AG20443 (cell line): ENCODE measurements at places on chromosomes 7 and 10.

DNA sequence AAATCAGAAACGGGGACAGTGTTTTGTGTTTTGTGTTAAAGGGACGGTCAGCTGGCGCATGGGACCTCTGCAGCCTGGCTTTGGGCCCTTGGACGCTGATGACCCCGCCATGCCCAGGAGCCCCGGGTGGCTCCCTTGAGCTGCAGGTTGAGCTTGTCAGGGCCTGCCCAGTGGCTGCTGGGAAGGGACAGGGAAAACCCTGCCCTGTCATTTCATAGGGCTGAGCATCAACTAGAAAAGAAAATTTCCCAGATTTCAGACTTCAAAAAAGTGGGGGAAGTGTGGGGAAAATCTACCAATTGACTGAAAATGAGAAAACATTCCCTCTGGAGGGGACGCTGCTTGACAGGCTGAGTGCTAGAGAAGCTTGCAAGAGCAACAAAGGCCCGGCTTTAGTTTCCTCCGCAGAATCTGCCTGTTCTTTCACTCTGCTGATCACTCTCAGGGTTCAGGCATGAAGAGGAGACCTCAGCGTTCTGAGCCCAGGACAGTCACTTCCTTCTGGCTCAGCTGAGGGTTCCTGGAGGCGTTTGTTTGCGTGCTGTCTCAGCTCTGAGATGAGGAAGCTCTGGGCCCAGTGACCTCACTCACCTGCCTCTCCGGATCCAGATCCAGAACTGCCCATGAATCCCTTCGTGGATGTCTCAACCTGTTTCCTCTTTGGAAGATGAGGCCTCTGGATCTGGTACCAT lies 18.6 kb upstream of the DNAJB6 start:
- DNase-seq: no peak

GRCh38 chr10:100349672-100350071 lies 2.6 kb downstream of the SCD start:
- no peak for DNase-seq

GRCh38 chr10:78336402-78336791 lies 302.7 kb downstream of the RPS24 start:
- DNase-seq: peak; percentile 92

- DNase-seq: no peak
These were observed 7.3 kb downstream of the EVX1 start for GRCh38 chr7:27249724-27250556.

DNA sequence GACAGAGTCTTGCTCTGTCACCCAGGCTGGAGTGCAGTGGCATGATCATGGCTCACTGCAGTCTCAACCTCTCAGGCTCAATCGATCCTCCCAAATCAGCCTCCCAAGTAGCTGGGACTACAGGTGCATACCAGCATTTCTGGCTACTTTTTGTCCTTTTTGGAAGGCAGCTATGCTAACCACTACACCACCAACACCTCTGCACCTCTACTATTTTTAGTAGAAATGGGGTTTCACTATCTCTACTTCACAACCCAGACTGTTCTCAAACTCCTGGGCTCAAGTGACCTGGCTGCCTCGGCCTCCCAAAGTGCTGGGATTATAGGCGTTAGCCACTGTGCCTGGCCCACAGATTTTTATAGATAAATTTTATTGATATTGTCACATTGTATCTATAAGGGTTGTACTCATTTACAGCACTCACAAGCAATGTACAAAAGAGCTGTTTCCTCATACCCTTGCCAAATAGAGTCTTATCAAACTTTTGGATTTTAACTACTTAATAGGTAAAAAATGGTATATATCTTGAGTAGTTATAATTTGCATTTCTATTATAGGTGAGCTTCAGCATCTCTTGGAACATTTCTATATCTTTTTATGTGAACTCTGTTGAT lies 23.7 kb downstream of the PRR15 start:
- no peak for DNase-seq

DNA sequence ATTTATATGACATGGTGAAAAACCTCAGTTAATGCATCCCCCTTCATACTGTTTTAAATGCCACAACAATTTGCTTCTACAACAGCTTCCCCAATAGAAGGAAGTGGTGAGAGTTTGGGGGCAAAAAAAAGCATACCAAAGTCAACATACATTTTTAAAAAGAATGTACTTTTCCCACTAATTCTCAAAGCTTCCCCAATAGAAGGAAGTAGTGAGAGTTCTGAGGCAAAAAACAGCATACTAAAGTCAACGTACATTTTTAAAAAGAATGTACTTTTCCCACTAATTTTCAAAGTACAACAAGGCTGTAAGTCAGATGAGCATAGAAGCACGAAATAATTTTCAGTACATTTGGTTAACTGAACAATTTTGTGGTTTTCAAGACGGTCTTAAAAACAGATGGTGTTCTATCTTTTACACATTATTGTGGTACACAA lies 24.0 kb downstream of the WASL start:
- no peak for DNase-seq
